Hippocampal formation (tissue), 2 donors: ENCODE measurements at places on chromosomes 1 and 21.

GRCh38 chr1:30083800-30084464 lies 639.5 kb downstream of the MATN1 start:
- DNase-seq = no peak

GRCh38 chr1:28058971-28059878 lies 29.2 kb downstream of the EYA3 start:
- no peak for DNase-seq

- DNase-seq = no peak
Observed at GRCh38 chr1:7171168-7171567, 385.9 kb downstream of the CAMTA1 start.

- no peak for DNase-seq
Observed at GRCh38 chr1:118988186-118989005, at the start of gene TBX15. TBX15 (minus strand) TSS chr1:118988343; CDS start chr1:118987795, 548 bp downstream.

DNA sequence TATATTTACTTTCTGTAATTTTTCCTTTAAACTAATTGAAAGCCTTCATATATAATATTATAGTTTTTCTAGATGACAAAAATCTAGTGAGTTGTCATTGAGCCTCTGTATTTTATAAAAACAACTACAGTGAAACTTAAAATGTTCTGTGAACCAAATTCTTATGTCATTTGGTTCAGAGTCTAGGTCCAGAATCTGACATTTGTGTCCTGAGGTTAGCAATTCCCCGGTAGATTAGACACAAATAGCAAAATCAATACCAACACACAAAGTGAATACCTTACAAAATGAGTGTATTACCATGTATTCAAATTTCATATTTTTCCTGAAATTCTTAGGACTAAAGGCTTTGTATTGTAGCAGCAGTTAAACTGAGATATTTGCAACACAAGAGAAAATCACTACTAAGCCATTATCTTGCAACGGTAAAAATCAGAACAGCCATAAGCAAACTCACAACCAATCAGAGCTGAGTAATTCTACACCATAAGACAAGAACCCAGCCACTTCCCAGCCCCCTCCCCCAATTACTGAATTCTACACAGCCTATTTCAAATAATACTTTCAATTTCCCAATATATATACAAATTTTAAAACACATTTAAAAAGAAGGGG lies 573.5 kb downstream of the SMYD3 start:
- no peak for DNase-seq

DNA sequence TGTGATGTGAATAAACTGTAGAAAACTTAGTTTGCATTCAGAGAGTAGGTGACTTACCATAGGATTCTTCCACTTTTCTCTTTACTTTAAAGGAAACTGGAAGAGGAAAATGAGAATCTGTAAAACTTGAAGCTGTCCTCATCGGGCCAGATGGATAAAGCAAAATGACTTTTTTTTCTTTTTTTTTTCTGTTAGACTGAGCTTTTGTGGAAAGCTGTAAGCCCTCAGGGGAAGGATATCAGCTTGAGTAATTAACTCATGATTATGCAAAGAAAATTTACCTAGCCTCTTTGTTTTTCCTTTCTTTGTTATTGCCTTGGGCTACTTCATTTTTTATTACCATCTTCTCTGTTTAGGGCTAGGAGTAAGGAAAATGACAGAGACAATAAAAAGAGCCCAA lies 53.4 kb downstream of the DPH5 start:
- no peak for DNase-seq

GRCh38 chr1:200115532-200115931 lies 88.0 kb downstream of the NR5A2 start:
- no peak for DNase-seq

- DNase-seq = no peak
Observed at GRCh38 chr21:35743571-35743970, 316.8 kb downstream of the SETD4 start.

DNA sequence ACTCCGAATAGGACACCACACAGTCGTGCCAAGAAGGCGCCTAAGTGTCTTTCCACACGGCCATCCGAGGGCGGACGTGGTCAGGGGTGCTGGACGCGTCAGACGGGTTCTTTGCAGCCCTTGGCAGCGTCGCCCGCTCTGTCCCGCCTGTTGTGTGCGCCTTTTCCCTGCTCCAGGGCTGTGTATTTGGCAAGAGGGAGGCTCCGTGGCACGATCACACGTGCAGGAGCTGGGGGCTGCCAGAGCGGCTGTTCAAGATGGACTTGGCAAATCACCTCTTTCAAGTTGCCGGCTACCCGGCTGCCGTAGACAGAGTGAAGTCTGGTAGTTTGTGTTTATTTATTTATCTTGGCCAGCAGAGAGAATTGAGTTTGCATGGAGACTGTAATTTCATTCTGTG lies 31.9 kb downstream of the PRKCZ start:
- no peak for DNase-seq
